ENCODE measurements at places on chromosomes 1 and 21.

DNA sequence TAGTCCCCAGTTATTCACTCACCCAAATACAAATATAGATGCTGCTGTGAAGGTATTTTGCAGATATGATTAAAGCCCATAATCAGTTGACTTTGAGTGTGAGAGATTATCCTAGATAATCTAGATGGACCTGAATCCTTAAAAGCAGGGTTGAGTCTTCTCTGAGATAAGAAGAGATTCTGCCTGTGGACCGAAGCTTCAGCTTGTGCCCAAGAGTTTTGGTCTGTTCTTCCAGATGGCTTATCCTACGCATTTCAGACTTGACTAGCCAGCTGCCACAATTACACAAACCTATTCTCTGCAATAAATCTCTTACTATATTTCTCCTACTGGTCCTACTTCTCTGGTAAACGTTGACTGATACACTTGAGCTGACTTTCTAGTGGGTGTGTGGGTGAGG, 145.1 kb downstream of the KCNJ6 start:
- DNase-seq, result no peak

GRCh38 chr1:163875927-163876320, 554.2 kb downstream of the NUF2 start:
- no peak for DNase-seq

- no peak for DNase-seq
Observed at GRCh38 chr1:19750101-19750881, 49.4 kb downstream of the TMCO4 start.

DNA sequence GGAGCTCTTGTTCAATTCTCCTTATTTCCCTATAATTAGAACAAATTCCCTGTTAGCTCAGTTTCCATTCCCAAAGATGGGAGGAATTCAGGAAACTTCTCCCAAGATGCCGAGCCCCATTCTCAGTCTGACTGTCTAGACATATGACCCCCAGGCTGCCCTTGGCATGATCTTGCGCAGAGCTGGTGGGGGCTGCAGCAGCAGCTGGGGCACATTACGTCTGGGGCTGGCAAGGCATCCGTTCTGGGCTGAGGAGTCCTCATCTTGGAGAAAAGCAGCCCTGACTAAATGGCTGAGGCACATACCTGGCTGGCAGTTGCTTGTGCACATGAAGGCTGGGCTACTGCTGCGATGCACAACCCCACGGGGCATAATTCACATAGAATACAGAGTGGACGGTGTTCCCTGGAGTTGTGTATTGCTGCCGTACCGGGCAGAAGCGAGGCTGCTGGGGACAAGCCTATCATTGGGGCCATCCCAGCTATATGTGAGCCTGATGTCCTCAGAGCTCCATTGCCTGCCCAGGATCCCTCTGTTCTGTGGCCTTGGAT, 36.4 kb upstream of the TRABD2B start:
- no peak for DNase-seq

- DNase-seq, result no peak
Observed at GRCh38 chr1:25537153-25537831, 6.1 kb upstream of the LDLRAP1 start.

GRCh38 chr1:192786576-192786975, 22.3 kb upstream of the RGS2 start:
- DNase-seq, result no peak

GRCh38 chr1:221718381-221719277, 23.3 kb downstream of the DUSP10 start:
- no peak for DNase-seq

DNA sequence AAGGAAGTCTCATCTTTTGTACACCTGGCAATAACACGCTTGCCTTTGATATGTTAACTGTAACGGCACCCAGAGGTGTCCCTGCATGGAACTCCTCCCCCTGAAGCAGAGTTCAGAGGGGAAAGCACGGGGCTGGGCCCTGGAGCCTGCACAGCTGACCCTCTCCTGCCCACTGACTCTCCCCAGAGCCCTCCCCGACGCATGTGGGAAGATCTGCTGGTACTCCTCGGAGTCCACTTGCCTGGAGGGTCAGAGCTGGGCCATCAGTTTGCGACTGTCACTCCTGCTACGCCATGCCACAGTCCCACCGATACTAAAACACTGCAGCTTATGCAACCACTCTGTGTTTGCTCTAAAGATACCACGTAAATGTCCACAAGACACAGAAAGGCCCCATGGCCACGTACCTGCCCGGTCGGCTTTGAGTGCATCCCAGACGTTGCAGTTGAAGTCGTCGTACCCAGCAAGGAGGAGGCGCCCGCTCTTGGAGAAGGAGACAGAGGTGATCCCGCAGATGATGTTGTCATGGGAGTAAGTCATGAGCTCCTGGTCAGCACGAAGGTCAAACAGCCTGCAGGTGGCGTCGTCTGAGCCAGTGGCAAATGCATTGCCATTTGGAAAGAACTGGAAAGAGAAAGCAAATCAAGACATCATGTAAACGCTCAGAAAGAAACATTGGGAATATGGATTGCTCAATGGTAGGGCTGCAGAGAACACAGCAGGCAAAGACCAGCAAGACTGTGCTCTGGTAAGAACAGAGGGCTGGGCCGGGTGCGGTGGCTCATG, 10.6 kb upstream of the NADK start:
- no peak for DNase-seq

- no peak for DNase-seq
Observed at GRCh38 chr1:172085317-172085716, 244.0 kb downstream of the DNM3 start.

DNA sequence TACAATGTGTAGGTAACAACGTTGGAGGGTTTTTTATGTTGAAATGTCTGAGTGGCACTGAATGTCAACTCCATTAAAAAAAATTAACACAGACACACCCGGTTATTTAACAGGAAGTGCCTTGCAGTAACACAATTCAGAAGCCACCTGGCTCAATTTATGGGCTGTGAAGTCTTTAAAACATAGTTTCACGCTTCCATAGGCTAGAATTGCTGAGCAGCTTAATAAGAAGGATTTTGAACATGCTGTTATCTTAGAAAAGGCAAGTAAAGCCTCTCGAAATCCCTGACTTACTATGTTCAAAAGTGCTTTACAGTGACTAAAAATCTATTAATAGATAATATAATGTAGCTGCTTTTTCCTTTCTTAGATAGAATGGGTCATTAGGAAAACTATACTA, 19.7 kb downstream of the SRSF4 start:
- no peak for DNase-seq

- no peak for DNase-seq
Observed at GRCh38 chr1:209238356-209238755, 345.2 kb upstream of the CAMK1G start.

DNA sequence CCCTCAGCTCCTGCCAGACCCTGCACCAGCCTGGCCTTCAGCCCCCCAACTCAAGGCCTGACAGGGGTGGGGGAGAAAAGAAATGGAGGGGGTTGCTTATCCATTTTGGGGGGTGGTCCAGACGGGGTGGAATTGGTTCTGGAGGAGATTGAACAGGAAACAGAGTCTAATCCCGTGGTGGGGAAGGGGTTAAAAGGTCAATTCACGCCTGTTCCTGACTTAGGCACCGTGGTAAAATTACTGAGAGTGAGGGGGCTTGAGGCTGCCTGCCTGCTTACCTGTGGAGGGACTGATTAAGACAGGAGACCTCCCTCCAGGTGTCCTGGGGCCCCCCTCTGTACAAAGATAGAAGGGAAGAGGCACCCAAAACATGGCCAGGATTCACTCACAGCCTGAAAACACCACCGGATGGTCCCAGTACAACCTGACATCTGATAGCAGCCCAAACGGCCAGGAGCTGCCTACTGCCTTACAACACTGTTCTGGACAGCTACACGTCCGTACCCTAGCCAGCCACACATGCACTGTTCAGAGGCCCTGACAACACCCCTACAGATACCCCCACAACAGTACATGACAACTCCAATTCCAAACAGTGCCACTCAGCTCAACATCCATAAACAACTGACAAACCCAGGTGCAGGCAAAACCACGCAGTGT, 31.8 kb downstream of the AHDC1 start:
- DNase-seq, result no peak

DNA sequence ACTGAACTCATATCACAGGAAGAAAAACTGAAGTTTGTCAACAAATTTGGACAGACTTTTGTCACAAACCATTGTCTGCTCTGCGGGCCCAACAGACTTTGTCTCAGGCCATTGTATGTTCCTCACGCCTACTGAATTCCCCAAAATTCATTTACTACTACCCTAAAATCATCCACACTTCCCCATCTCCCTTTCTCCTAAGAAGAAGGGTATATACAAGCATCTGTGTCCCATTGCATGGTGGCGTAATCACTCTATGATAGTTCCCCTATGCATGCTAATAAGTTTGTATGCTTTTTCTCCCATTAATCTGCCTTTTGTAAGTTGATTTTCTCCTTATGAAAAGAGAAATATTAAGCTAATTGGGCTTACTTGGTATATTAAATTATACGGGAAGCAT, 54.9 kb upstream of the ATF3 start:
- no peak for DNase-seq

GRCh38 chr1:182143825-182144645, 82.5 kb upstream of the ZNF648 start:
- no peak for DNase-seq

GRCh38 chr1:8204826-8205225, 113.1 kb upstream of the SLC45A1 start:
- no peak for DNase-seq

GRCh38 chr21:46005081-46005480, 23.5 kb downstream of the COL6A1 start:
- no peak for DNase-seq

GRCh38 chr1:55275941-55276341, 60.8 kb upstream of the USP24 start:
- no peak for DNase-seq

GRCh38 chr1:71566413-71566812, 485.6 kb upstream of the ZRANB2 start:
- DNase-seq, result no peak

DNA sequence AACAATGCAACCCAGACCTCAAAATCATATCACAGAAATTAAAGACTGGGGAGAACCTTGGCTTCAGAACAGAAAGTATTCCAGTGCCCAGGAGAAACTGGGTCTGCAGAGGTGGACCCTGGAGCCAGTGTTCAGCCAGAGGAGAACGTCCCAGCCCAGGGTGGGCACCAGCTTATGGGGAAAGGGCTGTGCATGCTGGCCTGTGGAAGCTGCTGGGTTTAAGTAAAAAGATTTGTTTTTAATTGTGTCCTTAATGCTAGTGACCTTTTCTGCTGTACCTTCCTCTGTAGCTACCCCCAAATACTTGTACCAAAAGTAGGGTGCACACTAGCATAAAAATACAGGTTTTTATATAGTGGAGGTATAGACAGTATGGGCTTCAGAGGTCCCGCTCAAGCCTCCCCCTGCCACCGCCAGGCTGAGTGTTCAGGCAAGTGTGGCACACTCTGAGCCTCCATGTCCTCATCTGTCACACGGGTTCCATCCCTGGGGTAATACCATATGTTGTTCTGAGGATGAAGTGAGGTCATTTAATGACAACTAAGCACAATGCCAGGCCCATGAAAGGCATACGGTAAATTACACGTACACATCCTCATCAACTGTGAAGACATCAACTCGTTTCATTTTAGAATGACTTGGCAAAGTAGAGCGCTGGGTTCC, 47.0 kb downstream of the SLC37A1 start:
- DNase-seq, result no peak

- DNase-seq, result no peak
Observed at GRCh38 chr1:216722821-216723220, 408 bp downstream of the ESRRG start.

DNA sequence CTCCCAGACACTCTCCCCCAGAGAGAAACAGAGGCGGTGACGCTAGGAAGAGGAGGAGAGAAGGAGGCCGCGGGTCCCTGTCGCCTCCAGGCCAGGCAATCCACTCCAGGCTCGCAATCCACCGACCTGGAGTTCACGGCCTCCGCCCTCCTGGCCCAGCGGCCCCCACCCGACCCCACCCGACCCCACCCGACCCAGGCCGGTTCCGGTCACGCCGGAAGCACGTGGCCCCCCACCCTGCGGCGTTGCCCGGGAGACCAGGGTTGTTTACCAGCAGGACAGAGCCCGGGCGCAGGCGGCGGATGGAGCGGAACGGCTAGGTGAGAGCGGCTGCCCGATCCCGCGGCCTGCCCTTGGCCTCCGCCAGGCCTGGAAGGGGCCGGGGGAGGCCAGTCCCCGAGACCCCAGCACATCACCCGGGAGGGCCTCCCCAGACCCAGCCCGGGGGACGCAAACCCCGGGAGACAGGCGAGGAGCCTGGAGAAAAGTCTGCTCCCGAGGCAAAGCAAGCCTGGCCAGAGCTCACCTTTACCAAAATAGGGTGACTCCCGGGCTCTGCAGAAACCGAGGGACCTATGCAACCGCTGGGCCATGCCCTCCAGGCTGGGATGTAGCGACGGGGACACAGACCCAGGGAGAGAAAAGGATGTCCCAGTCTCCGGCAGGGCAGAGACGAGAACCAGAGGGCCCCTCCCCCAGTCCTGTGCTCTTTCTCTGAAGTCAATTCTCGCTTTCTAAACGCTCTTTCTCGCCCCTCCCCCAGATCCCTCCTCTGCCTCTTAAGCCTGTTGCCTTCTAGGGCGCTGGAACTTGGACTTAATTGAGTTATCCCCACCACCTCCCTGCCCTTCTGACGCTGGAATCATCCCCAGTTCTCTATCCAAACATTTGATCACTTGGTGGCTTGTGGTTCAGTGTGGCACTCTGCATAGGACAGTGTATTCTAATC, at the start of the genes PLA2G2C and UBXN10:
TSS of gene PLA2G2C (minus strand) at position 685 of the 949 bp plus-strand sequence. CDS start 9,155 bp downstream, outside the sequence.
TSS of gene UBXN10 (plus strand) at position 263 of the 949 bp plus-strand sequence. CDS start 4,466 bp downstream, outside the sequence.
- DNase-seq, result peak; percentile 51

- DNase-seq, result no peak
Observed at GRCh38 chr1:214579183-214579582, 23.8 kb upstream of the CENPF start.

DNA sequence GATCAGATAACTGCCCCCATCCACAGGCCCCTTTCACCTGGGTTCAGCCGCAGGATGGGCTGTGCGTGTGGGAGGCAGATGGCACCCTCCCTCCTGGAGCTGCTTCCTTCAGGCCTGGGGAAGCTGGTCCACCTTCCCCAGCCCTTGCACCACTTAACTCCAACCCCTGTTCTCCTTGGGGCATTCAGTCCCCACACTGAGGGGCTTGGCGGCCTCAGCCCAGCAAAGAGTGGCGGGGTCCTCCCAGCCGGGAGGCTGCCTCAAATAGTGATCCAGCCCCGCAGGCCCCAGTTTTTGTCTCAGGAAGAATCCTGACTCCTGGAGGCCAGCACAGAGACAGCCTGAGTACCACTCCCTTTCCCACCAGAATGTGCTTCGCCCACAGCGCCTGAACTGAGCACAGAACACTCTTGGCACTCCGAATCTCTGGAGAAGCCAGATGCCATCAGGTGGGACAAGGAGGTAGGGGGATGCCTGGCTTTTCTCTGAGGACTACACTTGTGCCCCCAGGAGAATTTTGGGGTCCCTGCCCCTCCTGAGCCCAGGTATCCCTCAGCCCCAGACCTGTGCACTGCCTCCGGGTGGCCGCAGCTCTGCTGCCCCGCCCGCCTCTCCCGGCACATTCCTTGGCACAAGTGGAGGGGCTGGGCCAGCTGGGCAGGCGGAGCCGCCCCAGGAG, 936 bp downstream of the PAQR6 start:
- no peak for DNase-seq

- no peak for DNase-seq
Observed at GRCh38 chr1:35573198-35574124, at the start of gene TFAP2E. TSS of gene TFAP2E (plus strand) at chr1:35573314. CDS start at chr1:35573578, 264 bp downstream.

- no peak for DNase-seq
Observed at GRCh38 chr1:65437616-65438015, 17.1 kb downstream of the LEPR start.
